ENCODE measurements at places on chromosomes 2 and 18.

DNA sequence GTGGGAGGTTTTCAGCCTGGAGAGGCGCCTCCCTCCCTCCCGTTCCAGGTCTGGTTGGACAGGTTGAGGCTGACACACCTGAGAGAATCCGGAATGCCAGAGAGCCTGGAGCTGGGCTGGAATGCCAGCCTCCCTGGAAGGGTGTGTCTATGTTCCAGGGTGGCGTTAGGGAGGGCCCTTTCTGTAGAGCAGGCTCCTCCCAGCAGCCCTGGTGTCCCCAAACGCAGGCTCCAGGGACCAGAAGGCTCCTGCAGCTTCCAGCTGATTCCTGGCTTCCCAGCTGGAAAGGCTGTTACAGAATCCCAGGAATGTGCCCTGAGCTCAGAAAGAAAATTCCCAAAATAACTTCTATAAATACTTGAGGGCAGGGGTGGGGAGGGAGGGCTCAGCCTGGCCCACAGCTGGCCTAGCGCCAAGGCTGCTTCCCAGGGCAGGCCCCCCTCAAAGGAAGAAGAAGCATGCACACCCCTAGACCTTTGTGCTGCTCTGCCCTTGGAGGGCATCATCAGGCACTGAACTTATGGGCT is 85.4 kb downstream of the STPG4 start:
- DNase-seq: no peak

GRCh38 chr2:44450806-44451205 is 89.1 kb downstream of the CAMKMT start:
- DNase-seq: no peak

GRCh38 chr2:27428213-27428977 is at the start of gene NRBP1:
Gene NRBP1 (plus strand): TSS chr2:27428631. CDS start chr2:27433274, 4,643 bp downstream.
- peak; percentile 93 for DNase-seq

DNA sequence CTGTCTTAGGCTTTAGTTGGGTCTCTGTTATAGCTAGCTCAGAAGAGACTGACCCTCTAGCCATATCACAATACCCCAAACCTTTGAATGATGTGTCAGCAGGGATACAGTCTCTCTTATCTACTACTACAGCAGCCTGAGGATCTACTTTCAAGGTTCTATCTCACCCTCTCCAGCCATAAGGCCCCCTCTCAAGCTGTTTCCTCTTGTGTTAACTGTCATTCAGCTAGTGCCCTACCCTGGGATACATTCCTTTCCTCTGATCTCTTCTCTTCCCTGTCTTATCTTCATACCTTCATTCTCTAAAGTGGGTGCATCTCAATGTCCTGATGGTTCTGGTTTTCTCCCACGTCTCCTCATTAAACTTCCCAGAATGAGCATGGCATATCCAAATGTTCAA is 434.7 kb downstream of the NRXN1 start:
- DNase-seq: no peak

- no peak for DNase-seq
These were observed 20.1 kb upstream of the WIPF1 start for GRCh38 chr2:174617718-174618117.

- DNase-seq: peak; percentile 43
These were observed 111.0 kb downstream of the B3GNT2 start for GRCh38 chr2:62306751-62307468.

- DNase-seq: no peak
These were observed 87.7 kb downstream of the RAPGEF4 start for GRCh38 chr2:172823261-172823850.

DNA sequence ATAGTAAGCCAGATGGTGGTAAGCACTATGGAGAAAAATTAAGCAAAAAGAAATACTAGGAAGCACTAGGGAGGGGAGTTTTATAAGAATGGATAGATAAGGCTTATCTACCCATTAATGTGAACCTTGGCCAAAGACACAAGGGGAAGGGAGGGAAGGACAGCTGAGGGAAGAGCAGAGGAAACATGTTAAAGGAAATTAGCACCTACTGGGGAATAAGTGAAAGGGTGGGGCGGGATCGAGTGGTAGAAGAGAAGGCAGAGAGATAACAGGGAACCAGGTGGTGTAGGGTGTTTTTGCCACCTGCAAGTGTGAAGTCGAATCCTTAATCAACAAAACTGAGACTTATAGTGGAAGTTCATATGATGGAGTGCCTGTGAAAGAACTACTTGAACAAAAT is 1.7 kb downstream of the UNC80 start:
- DNase-seq: peak; percentile 36

- no peak for DNase-seq
These were observed 3.1 kb downstream of the TWIST2 start for GRCh38 chr2:238851026-238851425.

- no peak for DNase-seq
These were observed 611 bp downstream of the NOL10 start for GRCh38 chr2:10688921-10689807.

DNA sequence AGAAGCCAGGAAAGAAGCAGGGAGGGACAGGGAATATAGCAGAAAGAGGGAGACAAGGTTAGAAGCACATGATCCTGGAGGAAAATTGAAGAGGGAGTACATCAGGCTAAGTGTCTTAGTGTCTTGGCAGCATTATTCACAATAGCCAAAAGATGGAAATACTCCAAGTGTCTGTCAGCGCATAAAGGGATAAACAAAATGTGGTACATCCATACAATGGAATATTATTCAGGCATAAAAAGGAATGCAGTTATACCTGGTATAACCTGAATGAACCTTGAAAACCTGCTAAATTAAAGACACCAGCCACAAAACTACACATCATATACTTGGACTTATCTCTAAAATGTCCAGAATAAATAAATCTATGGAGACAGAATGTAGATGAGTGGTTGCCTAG is 219.1 kb upstream of the PID1 start:
- no peak for DNase-seq

DNA sequence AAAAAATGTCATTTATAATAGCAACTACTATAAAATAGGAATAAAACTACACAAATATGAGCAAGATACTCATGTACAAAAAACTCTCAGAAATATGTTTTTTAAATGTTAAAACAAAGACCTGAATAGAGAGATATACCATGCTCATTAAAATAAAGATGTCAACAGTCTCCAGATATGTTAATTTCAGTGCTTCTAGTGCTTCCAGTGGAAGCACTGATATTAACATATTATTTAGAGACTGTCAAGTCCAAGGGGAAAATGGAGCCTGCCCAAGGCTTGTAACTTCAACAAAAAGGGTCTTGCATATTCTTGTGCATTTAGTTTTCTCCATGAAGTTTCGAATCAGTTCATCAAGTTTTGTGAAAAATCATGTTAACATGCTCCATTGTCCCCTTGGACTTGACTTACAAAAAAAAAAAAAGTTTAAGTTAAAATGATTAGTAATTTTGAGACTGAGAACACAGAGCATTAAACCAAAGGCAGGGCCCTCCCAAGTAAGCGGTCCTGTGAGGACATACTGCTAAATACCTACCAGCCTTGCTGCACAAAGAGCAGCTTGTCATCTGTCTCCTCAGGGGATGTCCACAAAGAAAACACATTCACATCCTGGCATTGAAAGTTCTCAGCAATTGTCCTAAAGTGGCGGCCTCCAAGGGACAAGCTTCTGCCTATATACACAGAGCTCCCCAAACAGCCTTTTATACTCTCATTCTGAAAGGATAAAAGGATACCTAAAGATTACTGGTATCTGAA is 501.9 kb upstream of the CHAC2 start:
- no peak for DNase-seq

- no peak for DNase-seq
These were observed 505.5 kb upstream of the FAM98A start for GRCh38 chr2:34104601-34105000.

GRCh38 chr2:85329181-85329651 is 1.4 kb upstream of the TGOLN2 start:
- no peak for DNase-seq

DNA sequence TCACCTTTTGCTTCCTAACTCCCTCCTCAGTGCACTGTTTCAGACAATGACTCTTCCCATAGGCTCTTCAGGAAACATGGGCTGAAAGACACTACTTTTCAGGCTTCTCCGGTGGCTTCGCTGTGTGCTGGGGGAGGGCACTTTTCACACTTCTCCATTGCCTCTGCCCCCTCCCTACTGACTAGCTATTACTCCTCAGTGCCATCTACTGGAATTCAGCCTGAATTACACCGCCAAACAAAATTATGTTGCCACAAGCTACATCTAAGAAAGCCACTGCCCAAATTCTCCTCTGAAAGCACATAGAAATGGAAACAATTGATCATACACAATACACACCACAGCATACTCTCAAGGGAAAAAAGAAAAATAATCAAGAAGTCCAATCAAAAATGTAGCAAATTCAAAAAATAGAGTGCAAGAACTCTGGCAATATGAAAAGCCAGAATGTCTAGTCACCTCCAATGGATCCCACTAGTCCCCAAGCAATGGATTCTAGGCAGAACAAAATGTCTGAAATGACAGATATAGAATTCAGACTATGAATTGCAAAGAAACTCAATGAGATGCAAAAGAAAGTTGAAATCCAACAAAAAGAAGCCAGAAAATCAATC is 1139.4 kb upstream of the GYPC start:
- no peak for DNase-seq

DNA sequence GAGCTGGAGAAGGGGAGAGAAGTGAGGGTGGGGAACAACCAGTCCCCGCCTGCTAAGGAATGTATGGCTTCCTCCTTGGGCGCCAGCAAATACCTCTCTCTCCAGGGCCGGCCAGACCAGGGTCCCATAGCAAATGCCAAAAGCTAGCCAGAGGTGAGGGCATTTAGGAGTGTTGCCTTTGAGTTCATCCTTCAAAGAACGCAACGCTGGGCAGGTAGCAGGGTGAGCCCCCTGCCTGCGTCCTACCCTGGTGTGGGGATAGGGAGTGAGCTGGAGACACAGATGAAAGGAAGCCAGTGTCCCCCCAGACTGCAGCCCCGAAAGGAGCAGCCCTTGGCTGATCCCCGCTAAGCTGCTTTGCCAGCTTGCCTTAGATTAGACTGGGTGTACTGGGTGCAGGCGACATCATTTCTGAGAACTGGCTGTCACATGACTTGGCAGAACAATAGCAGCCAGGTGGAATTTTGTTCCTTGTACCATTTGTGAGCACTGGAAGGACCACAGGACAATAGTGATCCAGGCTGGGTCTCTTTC is 40.4 kb downstream of the KLHL29 start:
- DNase-seq: no peak

DNA sequence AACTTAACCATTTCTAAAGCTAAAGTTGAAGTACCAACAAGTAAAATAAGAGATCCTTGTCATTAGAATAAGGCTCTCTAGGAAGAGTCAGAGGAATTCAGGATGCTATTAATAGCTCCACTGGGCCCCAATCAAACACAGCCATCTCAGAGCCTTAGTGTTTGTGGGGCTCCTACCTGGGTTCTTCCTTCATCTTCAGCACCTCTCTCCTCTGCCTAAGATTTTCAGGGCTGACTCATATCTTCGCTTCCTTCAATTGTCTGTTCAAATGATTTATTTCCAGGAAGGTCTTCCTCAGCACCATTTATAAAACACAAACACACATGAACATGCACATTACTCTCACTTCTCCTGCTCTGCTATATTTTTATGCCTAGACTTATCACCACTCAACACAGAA is 119.5 kb downstream of the COL6A3 start:
- DNase-seq: no peak

DNA sequence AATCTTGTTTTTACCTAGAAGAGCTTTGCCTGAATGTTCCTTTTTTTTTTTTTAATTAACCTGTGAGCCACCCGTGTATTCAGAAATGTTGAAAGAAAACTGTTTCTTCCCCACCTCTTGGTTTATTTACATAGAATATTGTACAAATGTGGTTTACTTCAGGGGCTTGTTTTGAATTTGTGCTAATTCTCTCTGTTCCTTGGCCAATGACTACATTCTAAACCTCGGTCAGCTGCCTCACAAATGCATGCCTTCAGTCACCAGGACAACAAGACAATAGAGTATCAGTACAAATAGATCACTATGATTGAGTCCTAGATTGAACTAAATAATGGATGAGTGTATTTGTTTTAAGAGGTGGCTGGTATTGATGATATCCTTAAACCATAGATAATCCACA is 36.0 kb downstream of the AGFG1 start:
- no peak for DNase-seq

DNA sequence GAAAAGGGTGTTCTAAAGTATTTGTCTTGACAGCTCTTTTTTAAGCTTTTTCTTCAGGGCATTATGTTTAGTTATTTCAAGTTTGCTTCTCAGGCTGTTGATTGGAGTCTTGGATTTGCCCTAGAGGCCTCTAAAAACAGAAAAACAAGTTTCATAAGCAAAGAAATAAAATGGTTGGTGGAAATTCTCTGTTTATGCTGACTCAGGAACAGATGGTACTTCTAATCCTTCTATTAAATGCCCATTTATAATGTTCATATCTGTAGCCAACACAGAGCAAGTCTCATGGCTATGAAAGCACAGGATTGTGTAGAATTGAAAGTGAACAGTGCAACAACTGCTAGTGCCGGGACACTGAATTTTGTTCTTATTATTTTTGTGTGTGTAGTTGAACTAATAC is 60.4 kb downstream of the KCNJ3 start:
- no peak for DNase-seq

DNA sequence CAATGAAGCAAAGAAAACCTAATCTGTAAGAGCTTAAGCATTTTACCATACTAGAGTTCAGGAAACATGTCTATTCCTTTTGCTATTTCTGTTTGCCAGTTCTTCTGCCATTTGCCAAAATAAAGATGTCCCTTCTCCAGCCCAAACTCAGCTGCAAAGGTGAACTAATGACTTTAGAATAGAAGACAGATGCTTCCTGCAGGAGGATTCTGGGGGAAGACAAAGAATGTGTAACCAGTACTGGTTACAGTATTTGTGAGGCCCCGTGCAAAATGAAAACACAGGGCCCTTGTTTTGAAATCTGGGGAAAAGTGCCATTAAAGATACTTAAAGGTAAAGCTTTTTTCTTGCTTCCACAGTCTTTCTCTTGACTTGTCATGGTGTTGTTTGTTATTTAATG is 34.3 kb upstream of the MTX2 start:
- no peak for DNase-seq

GRCh38 chr2:217735899-217736298 is 266.9 kb downstream of the TNS1 start:
- DNase-seq: no peak

DNA sequence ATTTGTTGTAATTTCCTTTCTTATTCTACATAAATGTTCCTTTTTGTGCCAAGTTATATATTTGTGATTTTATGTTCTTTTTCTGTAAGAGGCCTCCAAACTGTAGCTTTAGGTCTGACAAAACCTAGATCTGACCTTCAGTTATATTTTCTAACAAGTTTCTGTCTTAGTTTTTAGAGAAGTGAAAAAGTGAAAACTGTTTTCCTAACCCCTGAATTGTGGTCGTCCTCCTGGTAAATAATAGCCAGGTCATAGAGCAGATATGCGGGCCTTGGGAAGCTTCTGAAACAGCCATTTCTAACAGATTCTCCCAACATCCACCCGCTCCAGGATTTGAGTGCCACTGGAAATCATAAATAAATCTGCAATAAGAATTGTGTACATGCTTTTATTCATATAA is 398.4 kb upstream of the CWC22 start:
- DNase-seq: no peak
